ENCODE measurements at places on chromosomes 7 and 10.

- DNase-seq, result no peak
Measured at GRCh38 chr7:45203936-45204445, 46.4 kb downstream of the RAMP3 start.

- no peak for DNase-seq
Measured at GRCh38 chr10:24568042-24568441, 155.6 kb downstream of the ARHGAP21 start.

- no peak for DNase-seq
Measured at GRCh38 chr7:40530292-40530691, 395.5 kb downstream of the SUGCT start.

DNA sequence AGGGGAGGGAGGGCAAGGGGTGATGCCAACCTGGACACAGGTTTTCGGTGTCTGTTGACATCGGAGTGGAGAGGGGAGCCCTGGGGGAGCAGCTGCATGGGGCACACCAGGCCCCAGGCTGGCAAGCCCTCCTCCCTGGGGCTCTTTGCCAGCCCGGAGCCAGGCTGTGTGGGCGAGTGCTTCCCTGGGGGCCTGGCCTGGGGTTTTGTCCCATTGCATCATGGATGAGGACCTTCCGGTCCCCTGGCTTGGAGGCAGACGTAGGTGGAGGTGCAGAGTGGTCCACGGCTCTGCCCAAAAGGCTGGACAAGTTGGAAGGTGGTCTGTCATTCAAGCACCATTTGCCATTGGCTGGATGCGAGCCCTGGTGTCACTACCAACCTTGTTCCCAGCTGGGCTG is 34.8 kb downstream of the ZMIZ1 start:
- DNase-seq, result no peak

GRCh38 chr7:150909200-150909995 is 57.1 kb downstream of the AOC1 start:
- peak; percentile 12 for DNase-seq

- DNase-seq, result no peak
Measured at GRCh38 chr7:39567294-39567693, 1.1 kb downstream of the YAE1 start.

DNA sequence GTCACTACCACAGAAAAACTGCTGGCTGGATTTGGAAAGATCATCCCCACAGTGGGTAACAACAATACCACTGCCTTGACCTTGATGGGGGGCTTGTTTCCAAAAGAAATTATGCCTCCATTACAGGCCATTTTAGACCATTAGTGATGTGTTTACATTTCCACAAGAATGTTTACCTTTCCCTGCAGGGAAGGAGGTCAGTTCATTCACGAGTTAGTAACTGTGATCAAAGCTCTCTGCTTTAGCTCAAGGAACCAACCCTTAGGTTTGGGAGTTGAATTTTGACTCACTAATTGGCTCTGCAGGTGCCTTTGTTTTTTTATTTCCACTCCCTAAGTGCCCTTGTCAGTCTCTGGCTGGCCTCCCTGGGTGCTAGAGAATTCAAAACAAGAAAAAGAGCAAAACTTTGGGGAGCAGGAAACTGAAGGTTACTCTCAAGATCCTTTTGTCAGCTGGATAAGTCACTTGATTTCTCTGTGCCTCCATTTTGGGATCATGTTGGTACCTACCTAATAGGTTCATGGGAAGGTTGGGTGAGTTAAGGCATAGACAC is 41.1 kb upstream of the NUPR2 start:
- no peak for DNase-seq

GRCh38 chr10:47369251-47369894 is 14.7 kb downstream of the ZNF488 start:
- DNase-seq, result no peak

DNA sequence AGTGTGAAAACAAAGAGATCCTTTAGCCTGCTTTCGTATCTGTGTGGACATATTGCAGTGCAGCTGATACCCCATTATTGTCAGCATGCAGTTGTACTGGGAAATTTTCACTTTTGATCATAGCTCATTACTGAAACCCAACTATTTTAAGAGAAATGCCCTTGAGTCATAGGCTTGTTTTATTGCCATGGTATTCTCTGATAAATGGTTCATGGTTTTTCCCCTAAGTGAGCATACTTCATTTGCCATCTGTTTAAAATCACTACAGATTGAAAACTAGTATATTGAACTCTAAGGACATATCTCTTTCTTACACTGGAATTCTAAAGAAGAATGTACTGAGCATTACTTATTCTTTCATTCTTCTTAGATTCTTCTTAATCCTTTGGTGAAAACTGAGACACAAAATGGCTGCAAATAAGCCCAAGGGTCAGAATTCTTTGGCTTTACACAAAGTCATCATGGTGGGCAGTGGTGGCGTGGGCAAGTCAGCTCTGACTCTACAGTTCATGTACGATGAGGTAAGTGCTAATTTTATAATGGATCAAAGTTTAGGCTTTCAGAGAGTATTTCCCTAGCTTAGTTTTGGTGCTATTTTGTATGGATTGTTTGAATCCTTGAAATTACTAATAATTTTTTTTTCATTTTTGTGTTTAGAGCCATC is 63.0 kb downstream of the RALA start:
- DNase-seq, result no peak

DNA sequence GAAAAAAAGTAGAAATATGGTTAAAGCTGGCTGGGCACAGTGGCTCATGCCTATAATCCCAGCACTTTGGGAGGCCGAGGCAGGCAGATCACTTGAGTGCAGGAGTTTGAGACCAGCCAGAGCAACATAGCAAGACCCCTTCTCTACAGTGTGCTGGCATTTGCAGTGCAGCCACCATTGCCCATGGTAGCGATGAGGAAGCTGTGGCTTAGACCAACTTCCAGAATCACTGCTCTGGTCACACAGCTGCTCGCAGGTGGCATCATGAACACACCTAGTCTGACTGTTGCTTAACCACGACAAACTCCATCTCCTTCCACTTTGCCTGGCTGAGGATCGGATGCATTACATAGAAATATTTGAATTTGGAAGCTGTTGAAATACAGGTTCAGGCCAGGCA is 137.1 kb downstream of the CUX1 start:
- no peak for DNase-seq

- no peak for DNase-seq
Measured at GRCh38 chr10:101492205-101492604, 95.9 kb downstream of the POLL start.

- DNase-seq, result no peak
Measured at GRCh38 chr7:108815815-108816214, 246.1 kb downstream of the DNAJB9 start.

DNA sequence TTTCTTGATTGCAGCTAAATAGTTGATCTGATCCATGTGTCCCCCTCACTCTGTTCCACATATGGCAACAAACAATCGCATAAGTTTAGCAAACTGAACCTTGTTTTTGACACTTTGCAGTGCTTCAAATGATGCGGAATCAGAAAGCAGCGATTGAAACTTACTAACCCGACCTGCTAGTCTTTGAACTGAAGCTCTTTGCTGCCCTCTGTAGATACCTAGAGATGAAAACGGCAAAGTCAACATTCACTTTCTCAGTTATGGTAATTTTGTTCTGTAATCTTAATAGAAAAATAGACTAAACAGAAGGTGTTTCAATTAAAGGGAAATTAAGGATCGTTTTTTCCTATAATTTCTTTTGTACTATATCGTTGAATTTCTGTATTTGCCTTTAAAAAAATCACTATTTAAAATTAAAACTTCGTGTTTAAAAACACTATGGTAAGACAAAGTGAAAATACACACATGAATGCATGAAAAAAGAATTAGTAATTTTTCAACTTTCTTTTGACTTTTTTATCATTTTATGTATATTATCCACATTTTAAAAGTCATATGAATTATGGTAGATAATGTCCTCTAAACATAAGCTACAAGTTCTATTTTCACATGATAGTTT is 276.5 kb downstream of the MAGI2 start:
- DNase-seq, result no peak

GRCh38 chr7:72446591-72447462 is 34.7 kb upstream of the CALN1 start:
- DNase-seq, result no peak

- DNase-seq, result no peak
Measured at GRCh38 chr7:121954803-121955202, 81.8 kb downstream of the PTPRZ1 start.

- DNase-seq, result no peak
Measured at GRCh38 chr7:55657654-55658053, 85.4 kb upstream of the VOPP1 start.

- no peak for DNase-seq
Measured at GRCh38 chr7:54629771-54630170, 87.6 kb downstream of the VSTM2A start.

- DNase-seq, result no peak
Measured at GRCh38 chr10:74418285-74418872, 267.4 kb downstream of the ADK start.

DNA sequence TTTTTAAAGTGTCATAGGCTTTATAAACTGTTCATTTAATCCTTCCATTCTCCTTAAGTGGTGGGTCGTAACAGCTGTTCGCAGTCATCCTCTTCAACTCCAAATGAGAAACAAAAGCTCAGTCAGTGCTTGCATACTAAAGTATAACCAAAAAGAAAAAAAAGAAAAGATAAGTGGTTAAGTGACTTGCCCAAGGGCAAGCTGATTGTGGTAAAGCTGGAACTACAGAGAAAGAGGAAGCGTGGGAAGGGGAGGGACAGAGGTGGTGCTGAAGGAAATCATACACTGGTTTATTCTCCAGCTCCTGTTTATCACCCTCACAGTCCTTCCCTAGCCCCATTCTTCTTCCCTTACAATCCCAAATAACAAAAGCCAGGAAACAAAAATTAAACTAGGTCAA is 29.6 kb downstream of the IDE start:
- DNase-seq, result no peak

- no peak for DNase-seq
Measured at GRCh38 chr7:125695626-125696025, 766.0 kb upstream of the POT1 start.

GRCh38 chr10:65313406-65313805 is 1612.4 kb upstream of the LRRTM3 start:
- DNase-seq, result no peak

- no peak for DNase-seq
Measured at GRCh38 chr10:56782503-56782902, 421.4 kb upstream of the ZWINT start.

DNA sequence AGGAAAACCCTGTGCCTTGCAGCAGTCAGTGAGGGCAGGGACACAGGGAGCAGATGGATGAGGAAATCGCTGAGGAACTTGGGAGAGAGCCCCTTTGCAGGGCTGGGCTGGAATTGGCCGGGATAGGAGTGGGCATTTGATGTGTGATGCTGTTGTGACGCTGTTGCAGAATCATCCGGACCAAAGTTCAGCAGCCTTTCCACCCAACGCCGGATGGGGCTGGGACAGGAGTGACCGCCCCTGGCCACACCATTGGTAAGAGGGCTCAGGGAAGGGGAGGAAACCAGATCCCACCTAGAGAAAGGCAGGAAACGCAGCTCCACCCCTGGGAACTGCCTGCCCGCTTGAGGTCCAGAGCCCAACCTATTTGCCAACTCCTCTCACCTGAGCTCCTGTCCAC is 33.9 kb downstream of the PAX2 start:
- DNase-seq, result no peak

GRCh38 chr7:94183289-94183749 is 179.2 kb upstream of the BET1 start:
- DNase-seq, result no peak

- DNase-seq, result no peak
Measured at GRCh38 chr10:49756641-49757040, 5.5 kb downstream of the OGDHL start.

DNA sequence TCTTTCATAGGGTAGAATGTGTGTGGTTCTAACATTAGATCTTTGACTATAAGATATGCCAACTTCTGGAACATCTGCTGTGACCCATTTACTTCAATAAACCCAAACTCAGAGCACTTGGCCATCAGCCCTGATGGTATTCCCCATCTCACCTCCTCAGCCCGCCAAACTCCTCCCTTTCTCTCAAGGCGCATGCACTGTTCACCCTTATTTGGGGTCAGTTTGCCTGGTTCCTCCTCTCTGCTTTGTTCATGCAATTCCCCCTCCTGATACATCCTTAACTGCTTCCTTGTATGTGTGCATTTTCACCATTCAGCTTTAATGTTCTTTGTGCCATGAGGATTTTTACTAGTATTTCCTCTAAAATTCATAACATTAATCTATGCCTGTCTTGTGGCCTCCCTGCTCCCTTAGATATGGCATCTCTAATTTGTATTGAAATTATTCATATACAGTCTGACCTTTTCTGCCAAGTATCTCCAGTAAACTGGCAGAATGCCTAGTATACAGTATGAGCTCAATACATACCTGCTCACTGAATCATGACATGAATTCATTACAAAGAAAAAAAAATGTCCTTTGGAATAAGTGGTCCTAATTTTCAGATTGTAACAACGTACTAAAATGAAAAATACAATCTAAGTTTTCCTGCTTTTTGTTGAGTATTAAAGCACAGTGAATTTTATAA is 336.8 kb upstream of the IGFBP3 start:
- no peak for DNase-seq

DNA sequence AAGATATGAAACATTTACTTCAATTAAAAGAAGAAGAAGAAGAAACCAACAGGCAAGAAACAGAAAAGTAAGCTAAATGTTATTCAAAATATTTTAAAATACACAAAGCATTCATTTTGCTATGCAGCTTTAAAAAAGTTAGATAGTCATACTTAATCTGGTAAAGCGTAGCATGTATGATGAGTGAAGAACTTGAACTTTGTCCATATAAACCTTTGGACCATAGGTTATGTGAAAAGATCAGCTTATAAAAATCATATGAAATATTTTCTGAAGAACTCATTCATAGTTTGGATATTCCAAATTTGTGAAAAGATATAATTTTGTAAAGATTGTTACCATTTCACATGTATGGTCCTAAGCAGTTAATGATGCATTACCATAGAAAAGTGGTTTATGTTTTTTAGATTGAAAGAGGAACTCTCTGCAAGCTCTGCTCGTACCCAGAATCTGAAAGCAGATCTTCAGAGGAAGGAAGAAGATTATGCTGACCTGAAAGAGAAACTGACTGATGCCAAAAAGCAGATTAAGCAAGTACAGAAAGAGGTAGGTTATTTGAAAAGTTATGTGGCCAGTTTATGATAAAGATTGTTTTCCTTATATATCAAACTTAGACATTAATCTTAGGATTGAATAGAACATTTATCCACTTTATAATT is 37.3 kb downstream of the KIF20B start:
- DNase-seq, result no peak
